ENCODE measurements at places on chromosomes 1 and 21. TPM values are rescaled to one million over a fixed set of nuclear protein-coding genes. Genes with fewer than 3 reads are reported as not detected.

The SFT2D2 gene
- total RNA-seq: 32.9 TPM

The LRRC8C gene
- total RNA-seq: 2.6 TPM

The FCRL5 gene
- not detected for total RNA-seq

GRCh38 chr1:153741986-153742385, 14.1 kb downstream of the INTS3 start:
- H3K27ac ChIP-seq: no peak overlapping the region
- H3K4me1 ChIP-seq: peaks cover 5% of the 10 kb centered on the region
- H3K4me3 ChIP-seq: no peak overlapping the region
- H3K36me3 ChIP-seq: no peaks in the 10 kb centered on the region
- DNase-seq: no peak
- H3K27me3 ChIP-seq: no peaks in the 10 kb centered on the region

The GJA5 gene
- not detected for total RNA-seq

All from glutamatergic neuron (in vitro differentiated cells).